ENCODE measurements at places on chromosomes 3 and 15.

DNA sequence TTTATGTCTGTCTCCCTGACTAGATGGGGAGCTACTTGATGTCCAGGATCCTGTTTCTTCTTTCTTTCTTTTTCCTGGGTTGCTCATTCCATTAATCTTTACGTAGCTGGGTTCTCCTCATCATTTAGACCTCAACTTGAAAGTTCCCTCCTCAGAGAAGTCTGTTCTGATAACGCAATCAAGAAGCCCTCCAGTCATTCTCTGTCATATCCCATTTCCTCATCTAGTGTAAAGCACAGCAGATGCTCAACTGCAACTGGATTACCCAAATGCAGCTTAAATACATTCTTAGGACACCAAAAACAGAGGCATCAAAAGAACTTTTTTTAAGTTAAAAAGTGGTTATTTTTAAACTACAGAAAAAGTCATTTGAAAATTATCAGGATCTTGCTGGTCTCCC lies 51.7 kb upstream of the ST3GAL6 start:
- no peak for DNase-seq

DNA sequence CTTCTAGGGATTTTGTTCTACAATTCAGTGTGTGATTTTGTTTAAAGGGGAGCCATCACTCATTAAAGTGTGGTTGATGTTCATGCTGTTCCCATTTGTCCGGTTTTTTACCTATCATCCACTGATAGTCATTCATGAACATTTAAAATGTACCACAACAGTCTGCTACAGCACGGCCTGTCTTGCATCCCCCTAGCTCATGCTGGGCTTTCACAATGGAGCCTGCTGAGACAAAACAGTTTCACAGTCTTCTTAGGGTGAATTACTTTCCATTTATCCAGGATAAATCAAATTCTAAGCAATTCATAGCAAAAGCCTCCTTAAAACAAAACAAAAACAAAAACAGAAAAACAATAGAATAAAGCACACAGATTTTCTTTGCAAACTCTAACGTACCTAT lies 627.2 kb downstream of the CADM2 start:
- no peak for DNase-seq

DNA sequence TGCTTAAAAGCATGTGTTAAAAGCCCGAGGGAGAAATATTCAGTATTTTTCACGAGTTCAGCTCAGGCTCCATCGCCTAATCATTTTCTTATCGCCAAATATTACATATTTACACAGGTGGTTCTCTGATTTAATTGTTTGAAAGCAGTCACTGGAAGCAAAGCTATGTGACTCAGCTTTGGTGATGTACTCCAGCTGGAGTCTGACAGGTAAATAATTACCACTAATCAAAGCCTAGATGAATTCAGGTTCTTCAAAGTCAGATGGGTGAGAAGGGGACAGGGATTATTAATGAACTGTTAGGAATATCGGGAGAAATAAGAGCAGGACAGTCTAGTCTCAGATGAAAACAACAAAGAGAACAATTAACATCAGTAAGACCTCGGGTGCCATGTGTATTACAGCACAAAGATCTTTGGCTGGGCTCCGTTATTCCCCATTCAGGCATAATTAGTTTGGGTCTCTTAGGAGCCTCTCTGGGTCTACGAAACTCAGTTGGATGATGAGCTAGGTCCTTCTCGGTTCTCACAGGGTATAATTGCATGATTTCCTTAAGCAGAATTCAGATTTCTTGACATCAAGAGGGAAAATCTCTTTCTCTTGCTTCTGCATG lies 331.7 kb upstream of the ADAMTS9 start:
- peak; percentile 77 for DNase-seq

- no peak for DNase-seq
These were observed 138.2 kb downstream of the EPHA3 start for GRCh38 chr3:89245612-89246011.

- DNase-seq, result no peak
These were observed 51.7 kb downstream of the CASR start for GRCh38 chr3:122235147-122235546.

- no peak for DNase-seq
These were observed 3.7 kb downstream of the FANCI start for GRCh38 chr15:89247446-89247845.

DNA sequence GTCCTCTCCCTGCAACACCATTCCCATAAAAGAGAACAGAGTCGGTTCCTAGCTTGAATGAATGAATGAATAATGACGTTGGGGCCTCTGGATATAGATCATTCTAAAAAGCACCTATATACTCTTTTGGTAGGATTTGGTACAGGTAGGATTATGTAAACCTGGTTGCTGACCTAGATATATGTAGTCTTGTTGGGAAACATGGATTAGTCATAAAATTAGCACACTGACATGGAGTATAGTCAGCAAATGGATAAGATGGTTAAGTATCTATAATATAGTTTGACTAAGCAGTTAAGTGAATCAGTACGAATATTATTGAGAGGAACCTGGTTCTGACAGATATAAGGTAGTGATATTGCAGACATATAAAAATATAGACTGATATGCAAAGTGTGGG lies 142.5 kb downstream of the FILIP1L start:
- no peak for DNase-seq

DNA sequence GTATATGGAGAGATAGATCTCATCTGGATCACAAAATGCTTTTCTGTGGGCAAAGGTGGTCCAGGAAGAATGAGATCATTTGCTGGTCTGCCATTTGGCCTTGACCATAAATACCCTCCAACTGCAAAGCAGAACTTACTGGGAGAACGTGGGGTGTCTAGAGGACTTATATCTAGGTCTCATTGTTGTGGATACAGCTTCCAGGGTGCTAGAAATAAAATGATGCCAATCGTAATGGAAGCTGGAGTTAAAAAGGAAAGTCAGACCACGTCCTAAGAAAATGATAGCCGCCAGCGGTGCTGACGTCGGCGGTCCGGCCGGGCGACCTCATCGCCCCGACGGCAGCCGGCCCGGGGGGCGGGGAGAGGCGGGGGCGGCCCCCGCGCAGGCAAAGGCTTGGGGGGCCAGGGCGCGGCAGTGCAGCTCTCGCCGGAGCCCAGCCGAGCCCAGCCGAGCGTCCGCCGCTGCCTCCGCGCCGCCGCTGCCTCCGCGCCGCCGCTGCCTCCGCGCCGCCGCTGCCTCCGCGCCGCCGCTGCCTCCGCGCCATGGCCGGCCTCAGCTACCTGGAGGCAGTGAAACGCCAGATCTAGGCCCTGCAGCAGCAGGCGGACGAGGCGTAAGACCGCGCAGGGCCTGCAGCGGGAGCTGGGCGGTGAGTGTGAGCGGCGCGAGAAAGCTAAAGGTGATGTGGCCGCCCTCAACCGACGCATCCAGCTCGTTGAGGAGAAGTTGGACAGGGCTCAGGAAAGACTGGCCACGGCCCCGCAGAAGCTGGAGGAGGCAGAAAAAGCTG lies 89.5 kb downstream of the EOMES start:
- DNase-seq, result peak; percentile 64

GRCh38 chr3:5442106-5442785 lies 254.7 kb downstream of the EDEM1 start:
- no peak for DNase-seq

GRCh38 chr3:197132916-197133530 lies 103.4 kb upstream of the MELTF start:
- DNase-seq, result peak; percentile 55

DNA sequence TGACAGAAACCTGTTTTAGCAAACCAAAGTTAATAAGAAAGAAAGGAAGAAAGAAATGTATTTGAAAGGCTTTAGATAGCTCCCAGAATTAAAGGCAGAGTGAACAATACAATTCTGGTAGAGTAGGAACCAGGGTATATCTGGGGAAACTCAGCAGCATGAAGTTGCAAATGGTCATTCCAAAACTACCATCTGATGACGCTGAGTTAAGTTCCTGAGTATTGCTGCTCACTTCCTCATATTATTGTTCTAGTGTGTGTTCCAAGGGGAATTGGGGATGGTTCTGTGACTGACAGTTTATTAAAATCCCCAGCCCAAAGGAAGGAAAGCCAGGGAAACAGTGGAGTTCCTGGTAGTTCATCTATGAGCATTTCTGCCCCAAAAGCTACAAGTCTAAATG lies 88.3 kb upstream of the FRMD4B start:
- no peak for DNase-seq

DNA sequence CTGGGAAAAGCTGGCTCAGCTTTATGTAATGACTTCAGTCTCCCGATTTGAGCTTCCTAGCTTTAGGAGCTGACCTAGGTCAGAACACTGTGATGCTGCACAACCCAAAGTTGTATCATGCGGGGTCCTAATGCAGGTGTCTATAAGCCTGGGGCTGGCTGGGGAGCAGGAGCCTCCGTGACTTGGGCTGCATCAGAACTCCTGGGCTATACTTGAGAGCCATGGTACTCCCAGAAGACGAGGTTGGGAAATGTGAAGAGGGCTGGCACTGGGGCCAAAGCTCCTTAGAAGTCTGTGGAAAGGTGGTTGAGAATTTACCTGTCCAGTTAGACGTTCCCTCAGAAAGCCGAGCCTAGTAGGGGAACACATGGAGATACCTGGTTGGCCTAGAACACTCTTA lies 57.0 kb downstream of the BSN start:
- no peak for DNase-seq

DNA sequence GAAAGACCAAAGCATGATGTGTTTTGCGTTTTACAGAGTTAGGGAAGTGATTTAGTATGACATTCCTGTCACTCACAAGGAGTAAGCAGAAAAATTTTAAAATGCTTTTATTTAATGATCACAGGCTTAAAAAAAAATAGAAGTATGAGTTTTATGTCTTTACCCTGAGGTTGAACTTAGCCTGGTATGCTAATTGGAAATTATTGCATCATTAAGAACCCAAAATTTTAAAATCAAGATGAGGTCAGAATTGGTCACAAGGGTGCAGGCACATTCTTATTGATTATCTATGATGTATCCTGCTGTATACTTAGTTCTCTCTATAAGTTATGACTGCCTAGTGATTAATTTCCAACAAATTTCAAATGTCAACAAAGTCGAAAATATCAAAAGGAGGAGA lies 585.6 kb upstream of the ALCAM start:
- no peak for DNase-seq

DNA sequence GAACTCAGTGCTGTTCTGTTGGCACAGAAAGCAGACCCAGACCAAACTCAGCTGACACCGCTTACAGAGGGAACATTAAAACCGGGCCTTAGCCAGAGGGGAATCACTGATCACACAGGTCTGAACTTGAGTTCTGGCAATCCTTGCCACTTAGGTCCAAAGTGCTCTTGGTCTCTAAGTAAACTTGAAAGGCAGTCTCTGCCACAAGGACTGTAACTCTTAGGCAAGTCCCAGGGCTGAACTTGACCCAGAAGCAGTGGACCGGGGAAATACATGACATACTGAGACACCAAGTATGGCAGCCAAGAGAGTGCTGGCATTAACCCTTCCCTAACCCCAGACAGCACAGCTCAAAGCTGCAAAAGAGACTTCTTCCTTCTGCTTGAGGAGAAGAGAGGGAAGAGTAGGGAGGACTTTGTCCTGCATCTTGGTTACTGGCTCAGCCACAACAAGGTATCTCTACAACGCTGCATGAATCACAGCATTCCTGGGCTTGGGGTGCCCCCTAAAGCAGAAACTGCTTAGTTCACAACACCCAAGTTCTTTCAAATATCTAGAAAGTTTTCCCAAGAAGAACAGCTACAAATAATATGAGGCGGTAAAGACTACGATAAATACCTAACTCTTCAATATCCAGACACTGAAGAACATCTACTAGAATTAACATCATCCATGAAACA lies 32.5 kb downstream of the NAALADL2 start:
- DNase-seq, result no peak

DNA sequence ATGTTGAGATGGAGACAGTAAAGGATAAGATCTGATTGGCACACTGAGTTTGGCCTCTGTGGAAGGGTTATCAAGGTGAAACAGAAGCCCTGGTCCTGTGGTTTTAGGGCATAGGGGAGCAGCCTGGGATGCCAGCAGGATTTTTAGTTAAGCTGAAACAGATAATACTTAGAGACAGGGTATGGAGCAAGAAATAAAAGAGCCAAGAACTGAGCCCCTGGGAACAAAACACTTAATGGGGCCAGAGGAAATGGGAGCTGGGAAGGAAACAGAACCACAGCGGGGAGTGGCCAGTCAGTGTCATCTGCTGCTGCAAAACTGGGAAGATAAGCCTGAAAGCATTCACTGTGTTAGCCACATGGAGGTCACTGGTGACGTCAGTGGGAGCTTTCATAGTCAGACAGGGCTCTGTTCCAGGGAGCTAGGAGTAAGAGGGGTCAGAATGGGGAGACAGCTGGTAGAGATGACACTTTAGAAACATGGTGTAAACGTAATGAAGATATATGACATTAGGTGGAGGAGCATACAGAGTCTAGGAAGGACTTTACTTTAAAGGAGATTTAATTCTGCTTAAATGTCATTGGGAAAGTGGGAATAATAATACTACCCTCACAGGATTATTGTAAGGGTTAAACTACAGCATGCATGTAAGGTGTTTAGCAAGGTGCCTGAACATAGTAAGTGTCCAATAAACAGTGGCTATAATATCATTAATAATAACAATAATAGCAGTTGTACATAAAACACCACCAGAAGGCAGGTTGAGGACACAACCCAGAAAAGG lies 172.7 kb upstream of the CTNNB1 start:
- peak; percentile 58 for DNase-seq

DNA sequence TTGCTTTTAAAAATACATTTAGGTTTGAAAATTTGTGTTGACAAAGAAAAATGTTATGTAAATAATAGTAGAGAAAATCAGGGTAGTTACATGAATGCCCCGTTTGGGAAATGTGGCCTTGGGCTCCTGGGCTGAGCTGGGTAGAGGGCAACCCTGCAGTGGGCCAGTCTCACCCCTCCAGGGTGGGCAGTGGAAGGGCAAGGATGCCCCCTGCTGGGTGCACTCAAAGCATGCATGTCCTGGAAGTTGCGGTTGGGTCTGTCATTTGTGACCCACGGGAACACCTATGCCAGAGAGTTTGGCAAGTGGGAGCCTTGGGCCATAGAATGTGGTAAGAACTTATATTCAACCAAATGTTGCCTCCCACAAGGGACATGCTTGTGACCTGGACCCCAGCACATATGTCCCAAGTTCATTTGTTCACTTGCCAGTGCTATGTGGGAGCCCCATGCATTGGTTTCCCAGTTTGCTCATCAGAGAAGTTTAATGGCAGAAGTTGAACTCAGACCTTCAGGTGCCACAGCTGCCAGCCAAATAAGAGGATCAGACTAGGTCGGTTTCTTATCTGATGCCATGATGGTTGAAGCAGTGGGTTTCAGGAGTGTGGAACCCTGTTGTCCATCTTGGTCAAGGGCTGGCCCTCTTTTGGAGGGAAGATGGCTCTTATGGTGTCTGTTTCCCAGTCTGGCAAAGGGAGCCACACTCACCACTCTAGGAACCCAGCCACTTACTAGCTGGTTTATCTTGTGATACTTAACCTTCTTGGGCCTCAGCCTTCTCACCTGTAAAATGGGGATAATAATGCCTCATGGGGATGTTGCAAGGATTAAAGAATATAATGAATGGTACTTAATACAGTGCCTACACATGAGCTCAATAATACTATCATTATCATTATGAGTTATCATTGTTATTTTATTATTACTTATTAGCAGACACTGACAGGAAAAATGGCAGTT lies 2.5 kb upstream of the PLCB2 start:
- DNase-seq, result no peak

GRCh38 chr15:90581771-90582352 lies 52.1 kb downstream of the CRTC3 start:
- no peak for DNase-seq

GRCh38 chr3:35505181-35505580 lies 134.1 kb upstream of the ARPP21 start:
- no peak for DNase-seq
